ENCODE measurements at places on chromosomes 3 and 15. TPM values are rescaled to one million over a fixed set of nuclear protein-coding genes. Genes with fewer than 3 reads are reported as not detected.

GRCh38 chr15:92907229-92907628 is 7.1 kb downstream of the CHD2 start:
- DNase-seq, result no peak

GRCh38 chr15:64452988-64453688 is 7.2 kb upstream of the ZNF609 start:
- DNase-seq, result no peak

- DNase-seq, result no peak
Observed at GRCh38 chr3:18389108-18389733, 35.9 kb downstream of the SATB1 start.

GRCh38 chr3:10354361-10355015 is 33.6 kb upstream of the SEC13 start:
- no peak for DNase-seq

GRCh38 chr15:100760357-100760903 is 119.2 kb upstream of the ALDH1A3 start:
- DNase-seq, result no peak

GRCh38 chr15:40933517-40933902 is 4.4 kb downstream of the DLL4 start:
- peak; percentile 80 for DNase-seq

PAK6 gene
- total RNA-seq, result 10.4 TPM

DNA sequence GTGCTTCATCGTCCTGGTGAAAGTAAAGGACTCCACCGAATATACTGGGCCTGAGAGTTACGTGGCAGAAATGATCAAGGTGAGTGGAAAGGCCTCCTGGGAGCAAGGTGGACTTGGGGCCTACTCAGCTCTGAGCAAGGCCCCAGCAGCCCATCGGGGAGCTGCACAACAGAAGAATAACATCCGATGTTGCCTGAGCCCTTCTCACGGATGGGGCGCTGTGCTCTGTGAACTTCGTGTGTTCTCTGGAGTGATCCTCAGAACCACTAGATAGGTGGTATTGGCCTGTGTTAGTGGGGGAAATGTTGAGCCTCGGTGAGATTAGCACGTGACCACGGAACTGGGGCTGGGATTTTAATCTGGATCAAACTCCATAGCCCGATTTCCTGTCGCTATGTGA is 161.1 kb upstream of the BHLHE40 start:
- no peak for DNase-seq

DNA sequence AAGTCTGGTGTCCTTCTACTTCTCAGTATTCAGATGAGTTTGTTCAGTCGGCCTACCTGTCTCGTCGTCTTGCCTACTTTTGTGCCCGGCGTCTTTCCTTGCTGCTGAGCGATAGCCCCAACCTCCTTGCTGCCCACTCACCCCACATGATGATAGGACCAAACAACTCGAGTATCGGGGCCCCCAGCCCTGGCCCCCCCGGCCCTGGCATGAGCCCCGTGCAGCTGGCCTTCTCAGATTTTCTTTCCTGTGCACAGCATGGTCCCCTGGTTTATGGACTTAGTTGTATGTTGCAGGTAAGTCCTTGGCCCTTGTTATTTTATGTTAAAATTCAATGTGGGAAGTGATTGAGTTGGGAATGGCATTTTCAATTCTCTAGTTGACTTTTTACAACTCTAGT is 43.2 kb downstream of the GPR171 start:
- DNase-seq, result no peak

GRCh38 chr3:99620976-99621375 is 17.4 kb upstream of the COL8A1 start:
- DNase-seq, result no peak

DNA sequence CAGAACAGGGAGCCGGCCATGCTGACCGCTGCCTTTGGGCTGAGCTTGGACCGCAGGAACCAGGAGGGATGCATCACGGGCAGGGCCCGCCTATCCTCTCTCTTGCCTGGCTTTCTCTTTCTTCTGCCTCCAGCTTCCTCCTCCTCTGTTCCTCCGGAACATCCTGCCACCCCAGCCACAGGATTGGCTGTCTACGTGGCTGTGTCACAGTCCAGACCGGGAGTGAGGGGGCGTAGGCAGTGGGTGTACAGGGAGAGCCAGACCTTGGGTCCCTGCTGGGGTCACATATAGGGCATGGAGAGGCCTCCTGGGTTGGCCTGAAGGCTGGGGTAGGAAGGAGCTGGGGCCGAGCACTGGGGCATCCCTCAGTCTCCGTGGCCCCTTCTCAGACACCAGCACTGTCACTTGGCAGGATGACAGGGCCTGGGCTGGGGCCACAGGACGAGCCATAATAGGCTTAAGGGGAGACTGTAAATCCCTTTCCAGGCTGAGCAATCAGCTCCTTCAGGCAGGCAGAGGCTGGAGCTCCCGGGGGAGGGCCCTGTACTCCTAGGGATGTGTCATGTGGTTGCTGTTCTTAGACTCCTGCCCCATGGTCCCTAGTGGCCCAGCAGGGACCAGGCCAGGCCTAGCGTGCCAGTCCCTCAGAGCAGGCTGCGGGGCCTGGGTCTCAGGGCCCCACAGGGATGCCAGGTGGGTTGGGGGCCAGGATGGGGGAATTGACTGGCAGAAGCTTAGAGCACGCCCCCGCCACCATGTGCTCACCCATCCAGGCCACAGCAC is 25.4 kb downstream of the LINGO1 start:
- no peak for DNase-seq

NPHP3 gene
- total RNA-seq, result 10.7 TPM

DNA sequence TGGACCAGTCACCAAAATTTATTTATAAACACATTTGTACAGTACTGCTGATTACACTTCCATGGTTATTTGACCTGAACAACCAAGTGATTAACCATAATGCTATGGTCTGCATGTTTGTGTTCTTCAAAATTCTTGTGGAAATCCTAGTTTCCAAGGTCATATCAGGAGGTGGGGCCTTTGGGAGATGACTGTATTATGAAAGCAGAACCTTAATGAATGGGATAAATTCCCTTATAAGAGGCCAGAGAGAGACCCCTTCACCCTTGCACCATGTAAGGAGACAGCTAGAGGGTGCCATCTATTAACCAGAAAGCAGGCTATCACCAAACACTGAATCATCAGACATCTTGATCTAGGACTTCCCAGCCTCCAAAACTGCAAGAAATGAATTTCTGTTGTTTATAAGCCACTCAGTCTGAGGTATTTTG is 1.9 kb downstream of the SCAPER start:
- DNase-seq, result no peak

DNA sequence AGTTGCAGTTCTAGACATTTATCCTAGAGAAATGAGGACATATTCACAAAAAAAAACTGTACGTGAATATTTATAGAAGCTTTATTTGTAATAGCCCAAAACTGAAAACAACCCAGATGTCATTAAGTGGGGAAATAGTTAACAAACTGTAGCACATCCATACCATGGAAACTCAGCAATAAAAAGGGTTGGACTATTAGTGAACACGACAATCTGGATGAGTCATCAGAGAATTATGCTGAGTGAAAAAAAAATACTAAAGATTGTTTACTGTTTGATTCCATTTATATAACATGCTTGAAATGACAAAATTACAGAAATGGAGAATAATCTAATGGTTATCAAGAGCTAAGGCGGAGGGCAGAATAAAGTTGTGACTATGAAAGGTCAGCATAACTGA is 59.5 kb downstream of the CPA3 start:
- no peak for DNase-seq

CCDC39 gene
- total RNA-seq, result not detected

GRCh38 chr3:108406063-108406660 is 104.2 kb downstream of the MYH15 start:
- no peak for DNase-seq

DNA sequence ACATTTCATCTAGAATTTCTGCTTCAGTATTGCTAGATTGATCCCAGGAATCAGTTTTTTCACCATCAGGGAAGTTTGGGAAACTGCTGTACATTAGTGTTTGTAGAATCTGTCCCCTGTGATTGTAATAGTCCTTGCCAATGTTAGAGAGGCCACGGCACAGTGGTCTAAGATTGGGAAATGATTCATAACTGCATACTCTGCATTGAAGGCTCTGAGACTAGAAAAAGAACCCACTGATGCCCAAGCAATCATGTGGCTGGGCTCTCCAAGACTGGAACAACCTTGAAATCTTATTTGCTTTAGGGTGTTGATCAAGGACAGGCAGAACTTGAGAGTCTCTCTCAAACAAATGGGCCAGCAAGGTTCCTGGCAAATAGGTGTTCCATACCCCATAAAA is 245.6 kb upstream of the LRTM1 start:
- DNase-seq, result no peak

PCCB gene
- 60.0 TPM for total RNA-seq

DNA sequence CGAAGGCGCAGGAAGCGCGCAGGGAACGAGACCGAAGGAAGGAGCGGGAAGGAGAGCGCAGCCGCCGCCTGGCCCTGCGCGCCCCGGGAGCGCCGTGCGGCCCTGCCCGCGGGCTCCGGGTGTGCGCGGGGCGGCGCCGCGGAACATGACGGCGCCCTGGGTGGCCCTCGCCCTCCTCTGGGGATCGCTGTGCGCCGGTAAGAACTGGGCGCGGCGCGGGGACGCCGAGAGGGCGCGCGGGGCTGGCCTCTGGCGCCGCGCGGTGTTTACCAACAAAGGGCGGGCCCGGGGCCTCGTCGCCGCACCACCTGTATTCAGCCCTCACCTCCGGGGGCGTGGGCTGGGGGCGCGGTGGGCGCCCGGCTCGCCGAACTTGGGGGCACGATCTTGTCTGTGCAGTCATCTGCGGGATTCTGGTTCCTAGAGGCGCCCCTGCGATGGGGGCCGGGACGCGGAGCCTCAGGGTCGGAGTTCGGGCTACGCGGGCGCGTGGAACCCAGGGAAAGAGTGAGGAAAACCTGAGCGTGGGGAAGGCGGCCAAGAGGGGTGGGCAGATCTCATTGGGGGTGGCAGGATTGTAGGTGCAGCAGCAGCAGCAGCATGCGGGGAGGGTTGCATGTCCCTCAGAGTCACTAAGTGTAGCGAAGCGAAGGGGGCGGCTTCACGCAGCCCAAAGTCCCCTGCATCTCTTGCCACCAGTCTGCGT is 641 bp downstream of the ACVR2B start:
- peak; percentile 69 for DNase-seq

DNA sequence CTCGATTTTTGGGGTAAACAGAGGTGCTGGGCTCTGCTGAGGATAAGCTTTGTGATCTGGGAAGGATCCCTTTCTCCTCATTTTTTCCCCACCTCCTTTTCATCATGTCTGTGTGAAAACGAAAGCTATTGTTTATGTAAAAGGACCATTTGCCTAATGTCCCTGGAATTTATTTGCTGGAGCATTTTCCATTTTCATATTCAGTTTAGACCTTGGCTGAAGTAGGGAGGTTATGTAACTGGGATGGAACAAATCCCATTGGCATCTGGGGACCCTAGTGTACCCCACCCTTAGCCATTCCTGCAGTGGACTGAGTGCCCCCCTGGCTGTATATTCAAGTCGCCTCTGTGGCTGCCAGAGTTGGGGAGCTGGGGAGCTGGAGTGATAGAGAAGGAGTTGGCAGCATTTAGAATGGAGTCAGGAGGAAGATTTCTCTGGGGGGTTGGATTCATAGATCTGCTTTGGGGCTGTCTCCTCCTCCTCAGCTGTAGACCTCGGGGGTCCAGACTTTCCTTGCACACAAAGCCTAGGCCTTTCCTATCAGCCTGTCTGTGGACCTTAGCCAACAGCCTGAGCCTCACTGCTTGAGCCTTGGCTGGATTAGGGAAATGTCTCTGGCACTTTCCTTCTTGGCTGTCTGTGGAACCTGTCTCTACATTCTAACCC is 270.4 kb upstream of the CTDSPL start:
- peak; percentile 26 for DNase-seq

DNA sequence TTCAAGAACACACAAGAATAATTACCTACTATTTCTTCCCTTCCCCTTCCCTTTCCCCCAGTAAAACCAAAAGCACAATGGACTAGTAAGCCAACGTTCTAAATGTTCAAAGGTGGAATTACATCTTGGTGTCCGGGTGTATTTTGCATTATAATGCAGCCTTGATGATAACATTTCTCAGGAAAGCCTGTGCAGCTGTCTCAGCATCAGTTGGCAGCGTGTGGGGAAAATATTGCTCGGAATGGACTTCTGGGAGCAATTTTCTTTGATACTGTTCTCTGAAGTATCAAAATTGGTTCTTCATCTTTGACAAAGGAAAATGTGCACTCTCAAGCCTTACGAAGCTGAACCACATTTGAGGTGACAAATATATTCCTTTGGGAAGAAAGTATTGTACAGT is 198.9 kb downstream of the AGBL1 start:
- DNase-seq, result no peak

DNA sequence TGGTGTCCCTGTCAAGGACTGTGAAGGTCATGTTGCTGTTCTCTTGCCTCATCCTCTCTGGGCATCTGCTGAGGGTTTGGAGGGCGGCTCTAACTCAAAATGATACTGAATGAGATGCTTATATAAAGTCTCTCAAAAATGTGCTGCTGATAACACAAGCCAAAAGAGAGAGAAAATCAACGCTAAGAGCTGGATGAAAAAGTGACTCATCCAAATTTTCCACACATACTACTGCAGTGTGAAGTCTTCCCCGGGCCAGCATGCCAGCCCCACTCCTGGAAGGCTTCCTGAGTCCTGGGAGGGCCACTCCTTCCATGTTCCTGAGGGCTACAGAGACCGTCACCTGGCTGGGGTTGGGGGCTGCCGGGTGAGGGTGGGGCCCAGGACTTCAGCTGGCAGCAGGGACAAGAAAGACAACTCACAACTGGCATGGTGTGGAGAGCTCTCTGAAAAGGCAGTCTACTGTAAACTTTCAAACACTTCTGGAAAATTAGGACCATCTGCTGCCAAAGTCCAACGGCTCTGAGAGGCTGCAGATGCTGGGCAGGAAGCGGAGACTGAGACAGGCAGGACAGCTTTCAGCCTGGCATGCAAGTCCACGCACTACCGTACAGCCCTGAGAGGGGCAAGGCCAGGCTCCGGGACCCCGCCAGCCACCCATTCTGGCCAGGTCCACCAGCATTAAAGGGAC is 200.3 kb downstream of the ADAMTS17 start:
- DNase-seq, result no peak

DNA sequence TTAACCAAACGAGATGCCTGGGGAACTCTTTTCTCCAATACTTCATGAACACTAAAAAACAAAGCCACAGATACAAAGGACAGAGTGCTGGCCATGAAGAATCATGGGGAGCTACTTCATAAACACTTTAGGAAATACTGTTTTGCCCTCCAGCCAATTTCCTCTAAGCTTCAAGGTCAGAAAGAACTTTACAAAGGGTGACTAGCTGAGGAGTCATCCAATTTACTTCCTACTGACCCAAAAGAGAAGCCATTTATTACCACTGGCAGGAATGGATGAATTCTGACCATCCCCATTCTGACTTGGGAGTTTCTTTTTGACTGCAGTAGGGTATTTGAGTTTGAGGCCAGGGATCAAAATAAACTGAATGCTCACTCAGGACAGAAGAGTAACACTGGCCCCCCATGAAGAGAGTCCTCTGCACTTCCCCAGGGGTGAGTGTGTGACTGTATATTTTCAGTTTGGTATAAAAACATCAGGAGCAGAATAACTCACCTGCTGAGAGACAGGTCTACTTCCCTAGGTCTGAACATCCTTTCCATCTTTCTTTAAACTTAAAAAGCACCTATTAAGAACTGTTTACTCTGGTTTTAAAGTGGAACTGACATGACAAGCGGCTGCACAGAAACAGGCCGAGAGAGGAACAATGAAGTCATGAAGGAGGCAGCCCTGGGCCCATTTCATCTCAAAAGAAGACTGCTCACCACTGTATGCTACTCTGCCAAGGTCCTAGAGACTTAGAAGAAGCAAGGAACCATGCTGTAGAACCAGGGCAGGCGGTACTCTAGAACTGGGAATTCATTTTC is 203.6 kb downstream of the TNIK start:
- DNase-seq, result no peak
